Cortex of kidney (tissue), 1 donor: ENCODE measurements at places on chromosomes 5 and 9.

- DNase-seq = no peak
Observed at GRCh38 chr5:103271570-103272289, 13.2 kb downstream of the MACIR start.

DNA sequence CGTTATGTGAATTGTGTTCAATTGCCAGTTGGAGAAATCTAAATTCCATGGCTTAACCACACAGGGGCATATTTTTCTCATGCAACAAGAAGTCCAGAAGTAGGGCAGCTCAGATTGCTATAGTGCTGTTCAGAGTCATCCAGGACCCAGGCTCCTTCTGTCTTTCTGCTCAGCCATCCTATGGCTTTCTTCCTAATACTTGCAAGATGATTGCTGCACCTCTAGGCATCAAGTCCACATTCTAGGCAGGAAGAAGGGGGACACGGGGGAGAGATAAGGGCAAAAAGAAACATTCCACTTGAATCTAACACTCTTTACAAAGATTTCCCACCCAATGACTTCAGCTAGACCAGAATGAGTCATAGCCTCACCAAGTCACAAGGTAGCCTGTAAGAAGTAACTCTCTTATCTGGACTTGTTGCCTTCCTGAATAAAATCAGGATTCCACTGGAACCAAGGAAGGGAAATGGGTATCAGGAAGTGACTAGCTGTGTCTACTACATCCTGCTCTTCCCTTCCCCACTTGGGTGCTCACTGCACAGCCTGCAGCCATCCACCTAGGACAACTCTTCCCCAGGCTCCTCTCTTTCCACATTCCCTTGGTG lies 5.3 kb downstream of the ERAP2 start:
- DNase-seq = no peak

DNA sequence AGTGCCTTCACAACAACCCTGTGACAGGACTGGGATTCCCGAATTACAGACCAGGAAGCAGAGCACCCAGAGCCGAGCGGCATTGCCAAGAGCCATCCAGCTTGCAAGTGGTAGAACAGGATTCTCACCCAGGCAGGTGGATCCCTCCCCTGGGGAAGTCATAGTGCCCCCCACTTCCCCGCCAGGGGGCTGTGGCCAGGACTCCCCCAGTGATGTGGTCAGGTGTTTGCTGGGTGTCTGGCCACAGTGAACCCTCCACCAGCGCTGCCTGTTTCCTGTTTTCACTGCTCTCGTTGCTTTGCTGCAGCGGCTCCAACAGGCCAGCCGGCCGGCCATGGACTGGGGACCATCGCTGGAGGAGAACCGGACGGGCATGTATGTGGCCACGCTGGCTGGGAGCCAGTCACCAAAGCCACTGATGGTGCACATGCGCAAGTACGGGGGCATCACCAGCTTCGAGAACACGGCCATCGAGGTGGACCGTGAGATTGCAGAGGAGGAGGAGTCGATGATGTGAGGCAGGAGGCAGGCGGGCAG lies 19.3 kb downstream of the SLC6A7 start:
- DNase-seq = no peak

DNA sequence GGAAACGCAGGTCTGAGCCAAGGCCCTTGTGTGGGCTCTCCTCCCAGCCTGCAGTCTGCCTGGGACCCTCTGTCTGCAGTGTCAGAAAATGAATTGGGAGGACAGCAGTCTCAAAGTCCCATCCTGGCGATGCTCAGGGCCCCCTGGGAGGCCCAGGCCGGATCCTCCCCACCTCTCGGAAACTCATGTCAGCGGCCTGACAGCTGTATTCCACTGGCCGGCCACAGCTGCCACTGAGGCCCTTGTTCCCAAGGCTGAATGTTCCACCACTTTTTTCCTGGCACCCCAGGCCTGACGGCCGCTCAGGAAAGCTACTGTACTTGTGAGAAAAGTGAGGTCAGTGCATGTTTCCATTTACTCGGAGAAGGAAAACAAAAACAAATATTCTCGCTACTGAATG lies 180.0 kb downstream of the FGF18 start:
- DNase-seq = no peak

DNA sequence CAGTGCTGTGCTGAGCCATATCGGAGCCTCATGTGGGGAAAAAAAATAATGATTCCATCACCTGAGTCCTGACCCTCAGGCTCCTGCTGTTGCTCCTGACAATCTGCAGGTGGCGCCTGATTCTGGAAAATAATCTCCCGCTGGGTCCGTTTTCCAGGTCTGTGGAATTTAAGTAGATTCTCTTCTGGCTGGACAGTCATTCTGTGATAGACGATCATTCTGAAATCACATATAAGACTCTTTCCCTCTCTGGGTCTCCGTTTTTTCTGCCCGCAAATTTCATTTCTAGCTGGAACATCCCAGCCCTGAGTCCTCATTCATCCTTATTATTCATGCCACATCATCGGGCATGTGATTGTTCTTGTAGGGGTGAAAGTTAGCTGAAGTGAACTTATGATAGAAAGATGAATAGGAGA lies 22.1 kb upstream of the STXBP1 start:
- no peak for DNase-seq

- DNase-seq = no peak
Observed at GRCh38 chr5:171275841-171276544, 33.1 kb upstream of the TLX3 start.

- DNase-seq = no peak
Observed at GRCh38 chr5:164649266-164649665, 1143.8 kb downstream of the MAT2B start.

DNA sequence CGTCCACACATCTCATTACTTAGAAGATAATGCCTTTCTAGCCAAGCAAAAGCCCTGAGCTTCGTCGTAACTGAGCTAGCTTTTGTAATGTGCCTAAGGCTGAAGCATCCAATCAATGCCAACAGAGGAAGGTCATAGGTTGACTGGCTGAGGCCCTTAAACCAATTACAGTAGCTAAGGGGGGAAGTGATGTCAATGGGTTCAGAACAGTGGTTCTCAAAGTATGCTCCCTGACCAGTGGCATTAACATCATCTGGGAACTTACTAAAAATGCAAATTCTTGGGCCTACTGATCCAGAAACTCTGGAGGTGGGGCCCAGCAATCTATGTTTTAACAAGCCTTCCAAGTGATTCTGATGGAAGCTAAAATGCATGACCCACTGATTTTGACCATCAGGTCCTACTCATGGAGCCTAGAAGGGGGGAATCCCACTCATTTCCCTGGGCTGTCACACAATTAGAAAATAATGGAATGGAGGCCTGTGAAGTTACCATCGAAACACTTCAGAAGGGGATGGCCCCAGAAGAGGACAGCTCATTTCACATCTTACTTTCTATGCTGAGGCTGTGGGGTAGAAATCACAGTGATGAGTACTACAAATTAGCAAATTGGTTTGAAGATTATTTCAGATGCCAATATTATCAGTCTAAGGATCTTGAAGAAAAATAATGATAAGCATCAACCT lies 4.8 kb upstream of the VLDLR start:
- DNase-seq = no peak

- DNase-seq = no peak
Observed at GRCh38 chr5:145811834-145812625, 23.1 kb downstream of the PRELID2 start.

DNA sequence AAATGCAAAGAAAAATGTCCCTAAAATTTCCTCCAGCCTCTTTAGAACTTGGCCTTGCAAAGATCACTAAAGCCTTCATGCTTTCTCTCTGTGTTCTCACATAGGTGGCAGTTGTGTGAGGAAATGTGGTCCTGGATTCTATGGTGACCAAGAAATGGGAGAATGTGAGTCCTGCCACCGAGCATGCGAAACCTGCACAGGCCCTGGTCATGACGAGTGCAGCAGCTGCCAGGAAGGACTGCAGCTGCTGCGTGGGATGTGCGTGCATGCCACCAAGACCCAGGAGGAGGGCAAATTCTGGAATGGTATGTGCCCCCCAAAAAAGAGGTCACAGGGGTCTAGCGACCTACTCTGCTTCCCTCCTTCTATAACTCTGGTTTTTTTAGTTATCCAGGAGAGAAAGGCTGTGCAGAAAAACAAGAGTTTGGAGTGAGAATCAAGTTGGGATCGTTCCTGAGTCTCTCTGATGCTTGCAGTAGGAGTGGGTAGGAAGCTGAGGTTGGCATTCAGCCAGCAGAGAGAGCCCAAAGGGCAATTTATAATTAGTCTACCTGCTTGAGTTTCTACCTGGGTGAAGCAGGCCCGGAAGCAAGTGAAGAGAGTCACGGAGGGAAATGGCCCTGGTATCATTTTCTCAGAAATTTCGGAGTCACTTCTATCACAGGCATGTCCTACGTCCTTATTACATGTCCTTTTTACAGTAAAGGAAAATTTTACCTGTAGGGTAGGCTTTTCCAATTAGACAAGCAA lies 97.5 kb downstream of the RFK start:
- no peak for DNase-seq

DNA sequence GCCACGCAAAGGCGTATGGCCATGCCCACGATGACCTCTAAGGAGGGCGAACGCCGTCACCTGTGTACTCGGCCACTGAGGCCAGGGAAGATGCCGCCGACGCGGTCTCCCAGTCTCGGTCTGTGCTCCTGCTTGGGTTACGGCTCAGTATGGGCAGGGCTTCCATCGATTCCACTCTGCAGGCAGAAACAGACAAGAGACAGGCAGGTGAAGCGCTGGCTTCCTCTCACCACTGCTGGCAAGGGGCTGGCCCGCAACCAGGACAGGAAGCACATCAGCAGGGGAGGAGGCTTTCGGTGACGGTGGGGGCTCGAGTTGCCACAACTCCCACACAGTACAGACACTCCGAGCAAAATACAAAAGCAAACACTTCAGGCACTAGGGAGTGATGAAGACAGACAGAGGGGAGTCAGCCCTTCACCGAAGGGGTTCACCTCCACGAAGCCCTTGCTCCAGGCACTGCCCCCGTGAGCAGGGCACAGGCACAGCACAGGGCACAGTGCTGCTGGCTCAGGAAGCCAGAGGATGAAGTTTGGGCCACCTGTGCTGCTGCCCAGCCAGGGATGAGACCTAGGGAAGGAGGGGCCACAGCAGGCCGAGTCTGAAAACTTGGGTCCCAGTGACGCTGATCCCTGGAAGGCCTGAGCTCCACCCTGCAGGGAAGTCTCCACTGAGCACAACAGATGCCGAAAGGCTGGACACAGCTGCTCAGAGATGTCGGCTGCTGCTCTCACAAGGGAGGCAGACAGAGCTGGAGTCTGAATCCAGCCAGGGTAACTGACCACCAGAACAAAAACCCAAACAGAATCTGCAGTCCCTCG lies 91.3 kb downstream of the CAMSAP1 start:
- no peak for DNase-seq

DNA sequence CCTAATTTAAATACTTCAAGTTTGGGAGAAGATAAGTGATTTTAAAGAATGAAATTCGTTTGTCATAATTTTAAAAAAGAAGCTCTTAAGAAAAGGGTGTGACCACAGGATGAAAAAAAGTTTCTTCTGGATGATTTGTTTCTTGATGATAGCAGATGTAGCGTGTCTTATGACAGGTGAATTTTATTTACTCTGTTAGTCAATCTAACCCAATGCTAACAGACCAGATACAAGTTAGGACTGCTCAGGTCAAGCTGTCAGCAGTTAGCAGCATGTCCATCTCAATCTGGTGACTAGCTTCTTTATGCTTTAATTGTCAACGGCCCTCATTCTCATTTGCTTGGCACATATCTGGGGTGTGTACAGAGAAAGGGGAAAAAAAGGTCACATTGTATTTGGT lies 456.0 kb downstream of the BNC2 start:
- no peak for DNase-seq

- no peak for DNase-seq
Observed at GRCh38 chr5:102545175-102545574, 46.4 kb upstream of the SLCO6A1 start.

GRCh38 chr5:62653864-62654575 lies 75.4 kb downstream of the LRRC70 start:
- DNase-seq = no peak

DNA sequence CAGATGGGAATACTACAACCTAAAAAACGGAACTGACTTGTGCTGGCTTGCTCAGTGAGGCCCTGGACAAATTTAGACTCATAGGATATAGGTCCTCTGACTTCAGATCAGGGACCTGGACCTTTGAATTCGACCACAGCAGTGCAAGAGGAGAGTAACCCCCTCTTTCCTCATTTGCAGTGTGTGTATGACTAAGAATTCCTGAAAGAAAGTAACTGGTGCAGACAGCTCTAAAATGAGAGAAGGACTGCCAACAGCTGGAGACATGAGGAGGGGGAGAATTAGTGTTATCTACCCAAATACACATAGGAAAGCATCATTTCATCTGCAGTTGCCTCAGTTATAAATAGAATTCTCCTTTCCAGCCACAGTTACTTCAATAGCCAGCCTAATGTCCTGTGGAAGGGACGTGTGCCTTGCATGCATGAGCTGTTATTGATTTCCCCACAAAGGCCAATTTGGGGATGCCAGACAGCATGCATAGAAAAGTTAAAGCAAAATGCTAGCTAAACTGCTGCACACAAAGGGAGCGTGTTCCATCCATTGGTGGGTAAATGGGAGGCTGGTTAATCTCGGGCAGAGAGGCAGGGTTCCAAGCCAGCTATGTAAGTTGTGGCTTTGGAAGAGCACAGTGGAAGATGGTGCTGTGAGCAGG lies 442.7 kb downstream of the CDK5RAP2 start:
- DNase-seq = no peak

GRCh38 chr9:95854386-95855020 lies 21.0 kb upstream of the ERCC6L2 start:
- DNase-seq = no peak

DNA sequence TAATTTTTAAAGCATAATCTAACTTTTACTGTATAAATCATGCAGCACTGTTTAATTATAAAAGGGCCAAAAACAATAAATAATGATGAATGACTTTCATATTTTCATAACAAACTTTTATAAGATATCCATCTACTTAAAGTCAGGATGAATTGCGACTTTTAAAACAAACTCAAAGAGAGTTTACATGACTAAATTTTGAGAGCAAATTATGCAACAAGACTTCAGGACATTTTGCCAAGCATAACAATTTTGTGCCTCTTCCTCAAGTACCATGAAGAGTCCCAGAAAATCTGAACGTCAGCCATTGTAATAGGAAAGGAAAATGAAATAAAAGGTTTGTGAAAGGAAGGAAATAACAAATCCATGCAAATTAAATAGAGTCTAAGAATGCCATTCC lies 24.4 kb downstream of the ERAP1 start:
- DNase-seq = no peak

DNA sequence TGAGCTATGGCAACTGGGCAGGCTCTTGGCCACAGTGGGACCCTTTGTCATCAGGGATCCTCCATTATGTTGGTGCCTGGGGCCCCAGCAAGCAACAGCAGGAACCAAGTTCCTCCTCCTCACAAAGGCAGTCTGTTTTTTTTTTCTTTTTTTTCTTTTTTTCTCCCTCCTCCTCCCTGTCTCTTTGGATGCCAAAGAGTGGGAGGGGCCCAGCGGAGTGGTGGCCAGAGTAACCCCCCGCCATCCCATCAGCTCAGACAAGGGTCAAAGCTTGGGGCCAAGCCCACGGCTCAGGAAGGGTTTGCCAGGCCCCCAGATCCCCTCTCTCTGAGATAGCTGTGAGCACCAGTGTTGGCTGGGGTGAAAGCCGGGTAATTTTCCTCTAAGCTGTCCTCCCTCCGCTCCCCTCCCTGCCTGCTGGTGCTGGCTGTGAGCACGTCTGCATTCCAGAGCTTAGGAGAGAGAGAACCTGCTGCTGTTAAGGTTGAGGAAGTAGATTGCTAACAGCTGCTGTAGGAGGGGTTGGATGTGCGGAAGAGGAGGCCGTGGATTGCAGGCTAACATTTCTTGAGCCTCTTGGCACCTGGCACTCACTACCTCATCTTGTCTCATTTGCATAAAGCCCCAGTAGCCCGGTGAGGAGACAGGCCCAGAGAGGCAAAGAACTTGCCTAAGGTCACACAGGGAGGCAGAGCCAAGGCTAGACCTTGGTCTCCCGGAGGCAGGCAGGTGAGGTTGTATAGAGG lies 21.2 kb downstream of the GSN start:
- DNase-seq = no peak
